ENCODE measurements at places on chromosomes 5 and 9. TPM values are rescaled to one million over a fixed set of nuclear protein-coding genes. Genes with fewer than 3 reads are reported as not detected.
A peak's percentile ranks its signal among the peaks of the same experiment; 100 is the strongest.

Gene FAM78A
- 60.5 TPM for total RNA-seq

Gene RANBP17
- total RNA-seq, result 4.2 TPM

Gene IL4
- not detected for total RNA-seq

Gene GFRA3
- 0.92 TPM for total RNA-seq

Gene ISCA1
- 55.6 TPM for total RNA-seq

GRCh38 chr9:77588271-77588937 is 59.7 kb downstream of the GNA14 start:
- DNase-seq, result no peak

GRCh38 chr5:118818604-118819003 is 169.7 kb downstream of the DTWD2 start:
- no peak for DNase-seq

DNA sequence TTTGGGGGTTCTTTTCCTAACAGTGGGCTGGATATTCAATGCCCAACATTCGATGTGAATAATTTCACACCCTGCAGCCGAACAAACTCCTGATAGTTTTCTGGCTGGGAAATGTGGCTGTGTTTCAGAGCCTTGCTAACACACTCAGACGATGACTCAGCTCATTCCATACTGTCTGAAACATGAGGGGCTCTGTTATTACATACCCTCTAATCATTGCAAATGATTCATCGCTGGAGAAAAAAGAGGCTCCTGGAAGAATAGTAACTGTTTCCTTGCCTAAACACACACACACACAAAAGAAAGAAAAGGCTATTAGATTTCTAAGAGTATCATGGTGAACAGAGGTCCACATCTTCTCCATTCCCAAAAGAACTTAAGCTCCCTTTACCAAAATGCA is 75.8 kb downstream of the OXCT1 start:
- DNase-seq, result peak; percentile 20

DNA sequence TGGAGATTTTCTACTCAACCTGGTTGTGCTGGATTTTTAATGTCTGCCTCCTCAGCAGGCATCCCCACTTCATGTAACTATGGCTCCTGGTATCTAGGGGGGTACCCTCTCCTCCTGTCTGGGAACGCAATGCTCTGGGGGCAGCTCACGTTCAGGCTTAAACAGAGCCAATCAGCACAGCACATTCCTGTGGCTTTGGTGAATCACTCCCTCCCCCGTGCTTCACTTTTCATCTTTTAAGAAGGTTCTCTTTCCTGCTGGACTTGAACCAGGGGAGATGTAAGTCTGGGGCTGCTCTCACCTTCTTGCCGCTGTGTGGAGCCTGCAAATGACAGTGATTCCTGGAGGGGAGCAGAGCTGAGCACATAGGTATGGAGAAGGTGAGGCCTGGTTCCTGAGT is 101.2 kb downstream of the MSX2 start:
- DNase-seq, result no peak

- no peak for DNase-seq
Observed at GRCh38 chr5:15695215-15695731, 195.3 kb downstream of the FBXL7 start.

DNA sequence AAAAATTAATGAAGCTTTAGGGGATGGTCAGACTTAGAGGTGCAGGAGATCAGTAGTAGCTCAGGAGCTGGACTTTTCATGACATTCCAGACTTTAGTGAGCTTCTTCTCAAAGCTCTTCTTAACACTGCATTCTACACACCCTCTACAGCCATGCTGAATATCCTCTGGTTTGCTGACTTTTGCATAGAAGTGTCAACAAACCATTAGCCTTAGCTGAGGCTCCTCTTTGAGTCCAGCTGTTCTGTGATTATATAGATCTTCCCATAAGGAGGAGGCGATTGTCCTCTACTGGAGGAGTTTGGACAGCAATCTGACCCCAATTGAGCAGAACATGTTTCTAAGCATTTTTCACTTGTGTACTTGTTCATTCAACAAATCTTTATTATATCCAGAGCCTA is 75.0 kb upstream of the RUSC2 start:
- no peak for DNase-seq

GRCh38 chr9:7560669-7561305 is 238.8 kb downstream of the DMAC1 start:
- DNase-seq, result no peak

DNA sequence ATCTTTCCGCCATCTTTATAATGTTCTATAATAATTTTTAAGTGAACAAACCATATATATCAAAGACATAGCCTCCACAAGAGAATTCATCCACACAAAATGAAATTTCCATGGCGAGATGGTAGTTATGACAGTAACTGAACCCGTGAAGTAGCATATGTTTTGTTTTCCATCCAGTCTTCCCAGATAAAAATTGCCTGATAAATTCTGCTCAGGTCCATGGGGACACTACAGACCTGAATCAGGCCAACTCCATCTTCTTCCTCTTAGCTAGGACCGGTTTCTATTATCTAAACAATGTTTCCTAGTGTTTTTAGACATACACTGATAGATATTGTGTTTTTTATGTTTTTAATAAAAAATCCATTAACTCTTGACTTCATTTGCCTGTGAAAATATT is 235.7 kb downstream of the PLK2 start:
- no peak for DNase-seq

- DNase-seq, result no peak
Observed at GRCh38 chr5:31066655-31067328, 126.7 kb upstream of the CDH6 start.

GRCh38 chr9:90086101-90086511 is 481.3 kb downstream of the GADD45G start:
- peak; percentile 32 for DNase-seq

GRCh38 chr9:122767817-122768216 is 20.9 kb upstream of the OR5C1 start:
- no peak for DNase-seq
